T follicular helper cell (primary cell): ENCODE measurements at places on chromosomes 3 and 15.

GRCh38 chr15:38860253-38860652 is 295.6 kb upstream of the RASGRP1 start:
- no peak for DNase-seq

DNA sequence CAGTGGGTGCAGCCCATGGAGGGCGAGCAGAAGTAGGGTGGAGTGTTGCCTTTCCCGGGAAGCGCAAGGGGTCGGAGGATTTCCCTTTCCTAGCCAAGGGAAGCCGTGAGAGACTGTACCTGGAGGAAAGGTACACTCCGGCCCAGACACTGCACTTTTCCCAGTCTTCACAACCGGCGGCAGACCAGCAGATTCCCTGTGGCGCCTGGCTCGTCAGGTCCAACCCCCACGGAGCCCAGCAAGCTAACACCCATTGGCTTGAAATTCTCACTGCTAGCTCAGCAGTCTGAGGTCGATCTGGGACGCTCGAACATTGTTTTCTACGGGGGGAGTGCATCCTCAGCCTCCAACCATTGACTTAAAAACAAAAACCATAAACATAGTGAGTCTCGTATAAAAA is 26.5 kb downstream of the CCNB2 start:
- no peak for DNase-seq

DNA sequence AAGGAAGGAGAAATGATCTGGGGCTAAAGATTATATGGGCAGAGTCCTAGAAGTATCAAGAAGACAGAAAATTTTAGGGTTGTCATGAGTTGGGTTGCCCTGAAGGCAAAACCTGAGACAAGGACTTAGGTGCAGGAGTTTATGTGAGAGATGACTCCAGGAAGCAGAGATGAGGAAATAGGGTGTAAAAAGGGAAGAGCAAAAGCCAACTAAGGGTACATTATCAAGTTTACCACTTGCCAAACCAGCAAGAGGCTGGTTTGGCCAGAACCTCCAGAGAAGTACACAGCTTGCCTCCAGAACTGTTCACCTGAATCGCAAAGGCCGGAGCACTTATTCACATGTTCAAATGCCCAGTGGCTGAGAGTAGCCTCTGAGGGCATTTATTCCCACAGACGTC is 116.7 kb downstream of the FHIT start:
- DNase-seq = no peak

- DNase-seq = no peak
Measured at GRCh38 chr3:115099986-115100571, 47.0 kb downstream of the ZBTB20 start.

DNA sequence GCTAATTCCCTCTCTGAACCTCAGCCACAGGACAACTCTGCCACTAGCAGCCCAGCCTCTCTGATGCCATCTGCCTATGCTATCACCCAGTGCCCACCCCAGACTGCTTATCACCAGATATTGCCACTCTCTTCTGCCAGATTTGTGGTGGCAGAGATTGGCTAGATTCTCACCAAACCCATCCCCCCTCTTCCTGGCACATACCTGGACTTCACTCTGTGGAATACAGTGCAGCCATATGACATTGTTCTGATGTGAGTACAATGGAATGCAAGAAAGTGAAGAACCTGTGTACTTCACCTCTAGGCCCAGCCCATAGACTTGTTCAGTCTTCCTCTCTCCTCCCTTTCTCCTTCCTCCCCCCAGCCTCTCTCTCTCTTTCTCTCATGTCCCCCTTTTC is 46.9 kb upstream of the NTRK3 start:
- no peak for DNase-seq

DNA sequence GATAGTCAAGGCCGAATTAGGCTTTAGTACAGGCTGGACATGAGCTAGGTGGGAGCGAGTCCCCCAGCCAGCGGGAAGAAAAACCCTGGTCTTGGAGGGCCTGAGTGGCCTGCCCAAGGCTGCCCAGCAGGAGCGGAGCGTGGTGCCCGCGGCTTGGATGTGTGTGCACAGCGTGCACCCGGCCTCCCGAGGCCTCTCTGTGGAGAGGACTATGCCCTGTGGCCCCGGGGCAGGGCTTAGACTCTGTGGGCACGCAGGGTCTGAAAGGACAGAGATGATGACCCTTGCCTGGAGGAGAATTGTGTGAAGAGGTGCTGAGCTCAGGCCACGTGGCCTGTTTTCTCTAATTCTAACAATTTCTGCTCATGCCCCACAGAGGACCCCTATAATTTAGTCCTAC is 124.6 kb upstream of the IQSEC1 start:
- DNase-seq = no peak

- DNase-seq = no peak
Measured at GRCh38 chr15:48547286-48547685, 98.2 kb downstream of the FBN1 start.

DNA sequence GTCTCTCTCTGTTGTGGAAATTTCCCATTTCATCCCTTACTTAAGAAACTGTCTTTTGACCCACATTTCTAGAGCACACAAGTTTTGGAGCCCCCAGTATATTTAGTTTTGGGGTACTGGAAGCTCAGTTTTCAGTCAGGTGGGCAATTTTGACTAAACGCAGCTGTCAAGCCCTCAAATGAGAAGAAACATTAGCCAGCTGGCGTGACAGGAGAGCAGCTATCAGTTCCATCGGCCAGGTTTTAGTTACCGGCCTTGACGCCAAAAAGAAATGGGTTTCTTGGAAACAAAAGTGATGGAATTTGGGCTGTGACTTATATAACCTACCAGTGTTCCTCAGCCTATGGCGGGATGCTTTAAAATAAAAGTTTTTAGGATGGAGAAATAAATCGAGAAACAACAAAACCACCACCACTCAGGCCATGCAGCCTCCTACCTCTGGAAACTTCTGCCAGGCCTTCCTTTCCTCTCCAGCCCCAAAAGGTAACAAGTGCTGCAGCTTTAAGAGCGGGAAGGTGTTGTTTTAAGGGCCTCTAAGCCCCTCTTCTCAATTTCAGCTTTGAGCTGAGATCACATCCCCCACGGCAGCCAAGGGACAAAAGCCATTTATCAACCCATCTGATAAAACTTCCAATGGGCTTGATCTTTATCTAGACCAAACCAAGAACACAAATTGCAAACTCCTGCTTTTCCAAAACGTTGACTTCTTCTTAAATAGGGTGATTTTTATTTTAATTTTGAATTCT is 18.3 kb downstream of the RGMA start:
- DNase-seq = no peak

DNA sequence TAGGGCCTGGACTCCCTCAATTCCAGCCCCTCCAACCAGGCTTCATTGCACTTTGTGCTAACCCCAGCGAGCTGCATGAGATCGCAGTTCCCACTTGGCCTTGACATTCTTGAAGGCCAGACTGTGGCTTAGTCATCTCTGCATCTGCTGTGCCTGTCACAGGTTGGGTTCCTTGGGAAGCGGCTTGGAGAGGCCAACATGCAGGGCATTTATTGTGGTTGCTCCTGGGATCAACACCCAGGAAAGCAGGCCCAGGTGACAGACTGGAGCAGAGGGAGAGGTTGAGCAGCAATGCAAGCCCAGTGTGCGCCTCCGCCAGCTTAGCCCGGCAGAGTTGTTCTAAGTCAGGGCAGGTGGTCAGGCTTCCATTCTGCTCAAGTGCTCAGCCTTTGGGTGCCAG is 10.5 kb downstream of the ABCF3 start:
- no peak for DNase-seq

DNA sequence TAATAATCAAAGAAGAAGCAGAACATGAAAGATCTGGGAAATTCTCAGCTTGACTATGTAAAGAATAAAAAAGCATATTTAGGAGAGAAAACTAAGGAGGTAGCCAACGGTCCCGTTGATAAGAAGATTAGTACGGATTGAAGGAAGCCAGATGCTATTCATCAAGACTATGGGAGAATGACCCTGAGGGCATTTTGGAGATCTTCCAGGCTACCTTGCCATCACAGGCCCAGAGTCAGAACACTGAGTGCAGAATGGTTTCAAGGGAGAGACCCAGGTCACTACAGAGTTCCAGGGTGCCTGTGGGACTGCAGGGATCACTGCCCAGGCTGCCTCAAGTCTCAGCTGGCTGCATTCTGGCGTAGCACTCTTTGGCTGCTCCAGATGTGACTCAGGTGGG is 752.9 kb upstream of the ARPP21 start:
- DNase-seq = no peak

- DNase-seq = no peak
Measured at GRCh38 chr15:64916365-64916764, 4.7 kb downstream of the ANKDD1A start.
